ENCODE measurements at places on chromosomes 16 and 17.
A peak's percentile ranks its signal among the peaks of the same experiment; 100 is the strongest.

- DNase-seq = no peak
Measured at GRCh38 chr17:11250161-11250560, 9.1 kb downstream of the SHISA6 start.

- DNase-seq = no peak
Measured at GRCh38 chr16:89325861-89326471, 108.5 kb downstream of the ZNF778 start.

DNA sequence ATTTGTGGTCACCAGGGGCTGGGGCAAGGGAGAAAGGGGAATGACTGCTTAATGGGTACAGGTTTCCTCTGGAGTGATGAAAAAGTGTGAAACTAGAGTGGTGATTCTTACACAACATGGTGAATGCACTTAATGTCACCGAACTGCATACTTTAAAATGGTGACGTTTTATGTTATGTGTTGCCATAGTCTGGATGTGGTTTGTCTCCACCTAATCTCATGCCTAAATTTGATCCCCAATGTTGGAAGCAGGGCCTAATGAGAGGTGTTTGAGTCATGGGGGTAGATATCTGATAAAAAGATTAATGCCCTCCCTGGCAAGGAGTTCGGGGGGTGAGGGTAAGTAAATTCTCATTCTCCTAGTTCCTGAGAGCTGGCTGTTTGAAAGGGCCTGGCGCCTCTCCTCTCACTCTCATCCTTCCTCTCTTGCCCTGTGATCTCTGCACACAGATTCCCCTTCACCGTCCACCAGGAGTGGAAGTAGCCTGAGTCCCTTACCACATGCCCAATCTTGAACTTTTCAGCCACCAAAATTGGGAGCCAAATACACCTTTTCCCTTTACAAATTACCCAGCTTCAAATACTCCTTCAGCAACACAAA is 15.3 kb downstream of the XPO6 start:
- no peak for DNase-seq

DNA sequence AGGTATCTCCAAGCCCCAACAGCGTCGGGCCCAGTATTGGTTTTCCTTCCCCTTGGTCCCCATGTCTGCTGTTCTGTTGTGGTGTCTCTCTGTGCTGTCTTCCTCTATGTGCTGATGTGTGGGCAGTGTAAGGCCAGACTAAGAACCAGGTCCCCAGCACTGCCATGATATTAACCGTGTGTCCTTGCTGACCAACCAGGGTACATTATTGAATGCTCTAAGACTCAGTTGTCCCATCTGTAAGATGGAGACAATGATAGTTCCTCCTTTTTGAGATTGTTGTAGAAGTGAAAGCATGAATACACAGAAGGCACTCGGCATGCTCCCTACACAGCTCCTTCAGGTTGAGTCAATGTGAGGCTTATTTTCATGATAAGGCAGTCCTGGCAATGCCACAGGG is 20.6 kb downstream of the AOC3 start:
- no peak for DNase-seq

- no peak for DNase-seq
Measured at GRCh38 chr16:17408955-17409441, 61.8 kb downstream of the XYLT1 start.

DNA sequence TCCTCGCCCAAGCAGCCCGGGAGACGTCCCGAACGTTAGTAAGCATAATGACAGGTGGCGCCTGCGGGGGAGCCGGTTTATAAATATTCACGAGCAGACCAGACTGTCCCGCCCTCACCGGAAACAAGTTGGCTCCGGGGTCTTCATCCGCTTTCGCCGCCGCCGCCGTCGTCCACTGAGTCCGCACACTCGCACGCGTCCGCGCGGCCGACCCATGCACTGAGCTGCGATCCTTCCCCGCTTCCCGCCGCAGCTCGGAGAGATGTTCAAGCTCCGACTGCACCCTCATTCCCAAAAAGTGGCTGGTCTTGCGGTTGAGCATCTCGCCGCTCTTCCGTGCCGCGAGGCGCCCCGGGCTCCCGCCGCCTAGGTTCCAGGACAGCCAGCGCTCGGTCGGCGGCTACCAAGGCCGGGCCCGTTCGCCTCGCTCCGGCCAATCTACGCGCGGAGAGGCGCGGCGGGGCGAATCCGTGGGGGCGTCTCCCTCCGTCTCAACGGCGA is 385 bp downstream of the CFAP119 start:
- no peak for DNase-seq

DNA sequence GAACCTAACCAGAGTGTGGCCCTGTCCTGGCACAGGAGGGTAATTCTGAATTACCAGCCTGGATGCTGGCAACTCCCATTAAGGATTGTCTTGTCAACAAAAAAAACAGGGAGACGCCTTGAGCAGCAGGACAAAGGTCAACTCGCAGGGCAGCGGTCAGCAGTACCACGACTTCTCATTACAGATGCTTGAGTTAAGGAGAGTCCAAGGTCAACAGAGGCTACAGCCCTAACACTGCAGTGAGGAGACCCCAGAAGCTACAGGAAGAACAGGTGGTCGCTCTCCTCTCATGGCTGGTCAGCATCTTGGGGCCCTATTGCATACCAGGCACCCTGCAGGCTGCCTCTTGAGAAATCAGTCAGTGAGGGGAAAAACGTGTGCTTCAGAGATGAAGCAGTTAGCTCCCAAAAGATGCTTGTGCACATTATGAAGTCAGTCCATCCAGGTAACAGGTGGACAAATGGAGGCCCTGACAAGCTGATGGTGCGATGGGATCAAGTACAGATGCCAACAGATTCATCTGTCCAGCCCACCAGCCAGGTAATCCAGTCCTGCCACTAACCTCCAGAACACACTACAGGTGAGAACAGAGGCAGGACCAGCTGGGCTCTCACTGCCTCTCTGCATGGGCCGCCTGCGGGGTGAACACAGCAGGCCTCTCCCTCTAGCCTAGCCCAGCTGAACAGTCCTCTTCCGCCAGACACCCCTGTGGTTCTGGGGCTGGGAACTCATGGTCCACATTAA is 4.2 kb downstream of the CSNK1D start:
- DNase-seq = no peak

DNA sequence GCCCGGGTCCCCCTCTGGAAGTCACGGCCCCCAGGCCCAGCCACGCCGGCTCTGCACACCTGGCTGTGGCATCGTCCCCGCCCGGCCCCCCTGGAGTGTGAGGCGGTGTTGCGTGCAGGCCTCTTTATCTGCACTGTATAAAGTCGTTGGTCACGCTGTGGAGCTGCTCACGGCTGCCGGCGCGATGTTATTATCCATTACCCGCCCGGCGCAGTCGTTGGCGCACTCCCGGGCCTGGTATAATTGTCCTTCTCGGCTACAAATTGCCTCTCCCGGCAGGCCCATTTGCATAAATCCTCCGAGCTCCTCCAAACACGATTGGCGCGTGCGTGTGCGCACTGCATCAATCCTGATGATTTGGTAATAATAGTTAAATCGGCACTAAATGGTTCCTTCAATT is 57.8 kb downstream of the BAHCC1 start:
- peak; percentile 30 for DNase-seq

DNA sequence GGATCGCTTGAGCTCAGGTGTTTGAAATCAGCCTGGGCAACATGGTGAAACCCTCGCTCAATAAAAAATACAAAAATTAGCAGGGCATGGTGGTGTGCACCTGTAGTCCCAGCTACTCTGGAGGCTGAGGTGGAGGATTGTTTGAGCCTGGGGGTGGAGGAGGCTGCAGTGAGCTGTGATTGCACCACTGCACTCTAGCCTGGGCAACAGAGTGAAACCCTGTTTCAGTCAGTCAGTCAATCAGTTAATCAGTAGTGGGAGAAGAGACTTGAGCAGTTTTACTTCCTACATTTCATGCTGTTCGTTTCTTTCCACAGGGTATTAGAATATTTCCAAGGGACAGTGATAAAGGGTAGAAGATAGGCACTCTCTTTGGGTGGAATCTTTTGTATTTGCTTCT is 8.8 kb downstream of the MAP3K3 start:
- DNase-seq = no peak

DNA sequence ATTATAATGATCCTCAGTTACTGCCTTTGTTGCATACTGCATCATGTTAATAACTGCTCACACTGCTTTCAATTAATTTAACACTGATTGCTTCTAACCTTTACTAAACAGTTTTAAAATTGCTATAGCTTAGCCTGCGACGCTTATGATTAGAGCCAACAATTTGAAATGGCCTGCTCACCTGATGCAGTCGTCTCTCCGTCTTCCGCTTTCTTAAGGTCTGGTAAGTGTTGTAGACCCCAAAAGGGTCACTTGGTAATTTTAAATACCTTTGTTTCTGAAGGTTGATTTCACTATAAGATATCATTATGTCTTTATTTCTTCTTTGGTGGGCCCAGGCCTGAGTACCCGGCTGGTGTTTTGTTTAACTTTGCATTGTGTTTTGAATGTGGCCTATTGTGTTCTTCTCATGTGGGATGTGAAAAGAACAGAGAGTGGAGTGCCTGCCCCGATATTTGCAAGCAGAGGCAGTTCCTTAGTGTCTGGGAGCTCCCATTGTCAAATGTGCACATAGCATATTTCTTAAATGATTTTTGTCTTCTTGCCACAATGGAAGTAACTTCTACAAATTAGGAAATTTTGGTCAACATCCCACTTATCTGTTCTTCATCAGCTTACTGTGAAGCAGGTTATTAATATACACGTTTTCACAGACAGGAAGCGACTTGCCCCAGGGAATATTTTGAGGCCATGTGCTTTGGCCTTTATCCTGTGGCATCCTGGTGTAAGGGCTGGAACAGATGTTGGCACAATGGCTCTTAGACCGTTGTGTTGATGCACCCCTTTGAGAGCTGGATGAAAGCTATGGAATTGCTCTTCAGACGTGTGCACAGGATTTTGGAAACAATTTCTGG is 2.9 kb downstream of the PHKB start:
- DNase-seq = no peak

DNA sequence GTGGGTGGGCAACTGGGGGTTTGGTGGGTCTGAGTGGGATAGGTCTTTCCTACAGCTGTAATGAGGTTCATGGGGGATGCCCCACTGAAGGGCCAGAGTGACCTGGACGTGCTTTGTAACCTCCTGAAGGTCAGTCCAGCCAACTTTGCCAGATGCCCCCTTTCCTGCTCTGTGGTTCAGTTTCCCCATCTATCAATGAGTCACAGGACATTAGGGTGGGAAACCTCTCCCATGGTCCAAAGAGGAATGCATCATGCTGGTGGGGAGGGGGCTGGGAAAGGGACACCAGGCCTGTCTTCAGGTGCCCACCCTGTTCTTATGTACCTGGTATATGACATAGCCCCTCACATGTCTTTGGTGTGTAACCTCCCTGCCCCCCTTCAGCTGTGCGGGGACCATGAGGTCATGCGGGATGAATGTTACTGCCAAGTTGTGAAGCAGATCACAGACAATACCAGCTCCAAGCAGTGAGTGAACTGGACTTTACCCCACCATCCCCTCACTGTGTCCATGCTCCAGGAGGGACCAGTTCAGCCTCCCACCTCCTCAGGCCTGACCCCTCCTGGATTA is 24.0 kb upstream of the ALKBH5 start:
- no peak for DNase-seq

DNA sequence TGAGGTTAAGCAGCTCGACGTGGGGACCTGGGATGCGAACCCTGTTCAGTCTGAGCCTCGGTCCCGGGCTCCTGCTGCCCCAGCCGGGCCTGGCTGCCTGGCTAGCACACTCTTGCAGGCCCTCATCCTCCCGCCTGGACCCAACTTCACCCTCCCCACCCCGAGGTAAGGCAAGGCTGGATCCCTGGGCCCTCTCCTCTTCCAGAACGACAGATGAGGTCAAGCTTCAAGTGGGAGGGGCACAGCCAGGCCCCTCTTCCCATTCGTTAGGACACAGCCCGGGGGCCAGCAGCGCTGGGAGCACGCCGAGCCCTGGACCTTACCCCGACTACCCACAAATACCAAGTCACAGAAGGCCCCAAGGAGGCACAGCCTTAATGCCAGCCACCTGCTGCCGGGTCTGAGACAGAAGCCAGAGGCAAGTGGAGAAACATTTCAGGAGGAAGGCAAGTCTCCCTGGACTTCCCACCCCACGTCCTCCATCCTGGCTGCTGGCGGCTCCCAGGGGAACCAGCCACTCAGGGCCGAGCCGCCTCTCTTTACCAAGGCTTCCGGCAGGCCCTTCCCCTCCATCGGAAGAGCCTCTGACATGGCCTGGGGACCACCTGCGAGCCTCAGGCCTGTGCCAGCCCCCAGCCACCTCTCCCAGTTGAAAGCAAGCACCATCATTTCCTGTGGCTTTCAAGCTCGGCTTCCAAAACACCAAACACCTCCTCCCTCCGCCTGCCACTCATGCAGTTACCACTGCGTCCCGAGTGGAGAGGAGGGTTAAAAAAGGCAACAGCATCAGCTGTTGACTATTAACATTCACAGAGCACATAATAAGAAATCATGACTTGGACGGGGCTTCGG is 59.9 kb downstream of the RPH3AL start:
- no peak for DNase-seq

Data from NCI-H748 treated with DMSO at 0.1 percent for 48 hours (cell line).